ENCODE measurements at places on chromosomes 4 and X.

GRCh38 chrX:98379134-98379533 lies 1495.4 kb downstream of the RPA4 start:
- no peak for DNase-seq

DNA sequence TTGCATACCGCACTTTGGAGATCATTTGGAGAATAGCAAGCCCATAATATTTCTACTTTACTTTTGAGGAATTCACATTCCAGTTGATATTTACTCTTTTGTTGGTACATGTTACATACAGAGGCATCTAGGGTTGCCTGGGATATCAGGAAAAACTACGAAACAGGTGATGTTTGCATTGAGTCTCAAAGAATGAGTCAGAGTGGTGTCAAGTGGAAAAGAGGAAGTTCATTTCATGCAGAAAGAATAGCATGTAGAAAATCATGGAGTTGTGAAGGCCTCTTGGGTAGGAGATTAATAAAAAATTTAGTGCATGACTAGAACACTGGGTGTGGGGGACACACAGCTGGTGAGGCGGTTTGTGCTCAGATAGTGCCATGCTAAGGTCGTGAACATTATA lies 33.5 kb upstream of the ELOVL6 start:
- no peak for DNase-seq

GRCh38 chr4:100022792-100023222 lies 72.7 kb upstream of the H2AZ1 start:
- no peak for DNase-seq

GRCh38 chr4:156948738-156949137 lies 22.9 kb downstream of the PDGFC start:
- no peak for DNase-seq

DNA sequence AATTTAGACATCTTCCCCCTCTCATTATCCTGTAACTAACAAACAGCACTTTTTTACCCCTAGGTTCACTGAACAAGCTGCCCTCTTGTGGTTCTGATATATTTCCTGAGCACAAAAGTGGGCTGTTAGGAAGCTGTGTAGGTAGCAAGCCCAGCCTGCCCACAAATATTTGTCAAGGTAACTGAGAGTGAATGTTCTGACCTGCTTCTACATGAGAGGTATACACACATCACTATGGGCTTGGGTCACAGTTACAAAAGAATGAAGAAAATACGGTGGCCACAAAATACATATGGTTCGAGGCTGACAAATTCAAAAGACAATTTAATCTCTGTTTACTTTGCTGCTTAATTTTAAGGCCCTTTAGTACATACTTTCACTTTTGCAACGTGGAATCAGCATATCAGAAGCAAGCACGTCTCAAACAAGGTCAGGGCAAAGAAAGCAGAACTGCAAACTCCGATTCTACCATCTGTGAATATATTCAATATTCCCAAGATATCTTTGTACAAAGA lies 78.7 kb downstream of the RBM47 start:
- no peak for DNase-seq

GRCh38 chr4:40506066-40506465 lies 123.6 kb downstream of the RBM47 start:
- DNase-seq, result no peak

GRCh38 chr4:110475881-110476818 lies at the start of gene ENPEP:
Gene ENPEP (plus strand): TSS chr4:110476155. CDS start chr4:110476415, 260 bp downstream.
- DNase-seq, result no peak

DNA sequence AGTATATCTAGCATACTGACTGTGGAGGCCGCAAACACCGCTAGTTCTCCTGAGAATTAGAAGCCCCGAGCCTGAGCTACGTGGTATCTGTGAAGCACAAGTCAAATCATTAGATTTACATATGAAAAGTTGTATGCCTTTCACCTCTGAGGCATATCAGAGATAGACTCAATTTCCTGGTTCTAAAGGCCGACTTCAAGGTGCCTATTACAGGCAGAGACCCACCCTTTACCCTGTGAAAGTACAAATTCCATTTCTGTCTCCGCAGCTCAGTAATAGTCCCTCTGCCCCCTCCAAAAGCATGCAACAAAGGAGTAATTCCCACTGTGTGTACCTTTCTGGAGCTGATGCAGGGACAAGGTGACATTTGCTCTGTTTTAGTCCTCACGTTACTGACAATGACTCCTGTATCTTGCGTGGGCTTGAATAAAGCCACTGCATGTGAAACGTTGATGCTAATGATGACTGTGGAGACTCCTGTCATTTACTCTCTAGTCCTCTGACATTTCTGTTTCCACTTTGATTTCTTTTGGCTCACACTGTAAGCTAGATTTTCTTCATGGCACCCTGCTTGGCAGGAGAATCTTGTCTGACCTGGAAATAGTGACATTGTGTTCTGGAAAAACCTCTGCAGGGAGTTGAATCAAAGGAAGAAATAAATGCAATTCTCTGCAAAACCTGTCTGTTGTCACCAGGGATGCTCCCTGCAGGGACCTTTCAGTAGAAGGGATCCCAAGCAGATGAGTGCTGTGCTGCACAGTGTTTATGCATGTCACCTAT lies 273.2 kb upstream of the EMCN start:
- DNase-seq, result no peak

DNA sequence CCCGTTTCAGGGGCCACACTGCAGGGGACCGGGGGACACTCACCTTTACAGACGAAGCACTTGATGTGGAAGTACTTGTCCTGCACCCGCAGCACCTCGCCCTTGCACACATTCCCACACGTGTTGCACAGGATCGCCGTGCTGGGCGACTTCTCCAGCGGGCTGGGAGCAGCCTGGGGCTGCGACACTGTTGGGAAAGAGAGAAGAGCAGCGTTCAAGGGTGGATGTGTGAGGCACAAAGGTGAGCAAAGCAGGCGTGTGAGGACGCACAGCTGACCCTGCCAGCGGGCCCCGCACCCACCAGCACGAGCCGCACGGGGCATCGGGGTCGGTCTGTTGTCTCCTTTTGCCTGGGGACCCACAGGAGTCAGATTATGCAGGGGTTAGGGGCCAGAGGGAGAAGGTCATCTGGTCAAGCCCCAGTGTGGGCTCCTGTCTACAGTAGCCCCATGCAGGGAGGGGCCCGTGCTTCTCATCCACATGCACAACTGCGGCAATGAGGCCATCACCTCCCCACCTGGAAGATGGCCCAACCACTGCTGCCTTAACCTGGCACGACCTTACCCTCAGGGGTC lies 52.1 kb downstream of the ABLIM2 start:
- no peak for DNase-seq

GRCh38 chr4:8739317-8739716 lies 132.3 kb downstream of the HMX1 start:
- DNase-seq, result no peak

- DNase-seq, result no peak
Observed at GRCh38 chrX:46811121-46811520, 25.7 kb upstream of the RP2 start.

- DNase-seq, result no peak
Observed at GRCh38 chrX:44903830-44904530, 31.0 kb downstream of the KDM6A start.

- no peak for DNase-seq
Observed at GRCh38 chr4:24816797-24817196, 21.4 kb downstream of the SOD3 start.

All from anterior cingulate cortex (tissue), 58 donors.